Fibroblast of skin of scalp (primary cell): ENCODE measurements at places on chromosomes 5 and 9.

GRCh38 chr9:128898382-128898781, 16.4 kb downstream of the LRRC8A start:
- DNase-seq: no peak

GRCh38 chr5:1883120-1883924, 597 bp upstream of the IRX4 start:
- no peak for DNase-seq

DNA sequence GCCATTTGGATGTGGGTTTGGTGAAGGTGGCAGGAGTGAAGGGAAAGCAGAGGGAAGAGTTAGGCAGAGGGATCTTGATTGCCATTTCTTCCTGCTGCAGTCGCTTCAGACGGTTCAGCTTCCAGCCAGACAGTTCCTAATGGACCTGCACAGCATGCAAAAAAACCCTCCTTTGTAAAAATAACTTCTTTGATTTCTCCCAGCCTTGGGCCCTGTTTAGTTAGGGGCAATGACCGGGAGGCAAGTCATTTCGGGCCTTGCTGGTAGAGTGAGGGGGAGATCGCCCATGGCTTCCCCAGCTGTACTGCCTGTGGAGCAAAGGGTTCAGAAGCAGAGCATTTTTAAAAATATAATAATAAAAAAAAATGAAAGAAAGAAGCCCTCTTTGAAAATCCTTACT, 67.2 kb upstream of the TLE1 start:
- no peak for DNase-seq

- no peak for DNase-seq
Observed at GRCh38 chr9:136013116-136013515, 51.9 kb upstream of the UBAC1 start.
